ENCODE measurements at places on chromosomes 3 and 15. TPM values are rescaled to one million over a fixed set of nuclear protein-coding genes. Genes with fewer than 3 reads are reported as not detected.

CCDC33 gene
- not detected for total RNA-seq

PLCH1 gene
- total RNA-seq: 0.09 TPM

FHIT gene
- 0.18 TPM for total RNA-seq

NKIRAS1 gene
- total RNA-seq: 7.8 TPM

GP5 gene
- total RNA-seq: not detected
